ENCODE measurements at places on chromosomes 4 and X.

DNA sequence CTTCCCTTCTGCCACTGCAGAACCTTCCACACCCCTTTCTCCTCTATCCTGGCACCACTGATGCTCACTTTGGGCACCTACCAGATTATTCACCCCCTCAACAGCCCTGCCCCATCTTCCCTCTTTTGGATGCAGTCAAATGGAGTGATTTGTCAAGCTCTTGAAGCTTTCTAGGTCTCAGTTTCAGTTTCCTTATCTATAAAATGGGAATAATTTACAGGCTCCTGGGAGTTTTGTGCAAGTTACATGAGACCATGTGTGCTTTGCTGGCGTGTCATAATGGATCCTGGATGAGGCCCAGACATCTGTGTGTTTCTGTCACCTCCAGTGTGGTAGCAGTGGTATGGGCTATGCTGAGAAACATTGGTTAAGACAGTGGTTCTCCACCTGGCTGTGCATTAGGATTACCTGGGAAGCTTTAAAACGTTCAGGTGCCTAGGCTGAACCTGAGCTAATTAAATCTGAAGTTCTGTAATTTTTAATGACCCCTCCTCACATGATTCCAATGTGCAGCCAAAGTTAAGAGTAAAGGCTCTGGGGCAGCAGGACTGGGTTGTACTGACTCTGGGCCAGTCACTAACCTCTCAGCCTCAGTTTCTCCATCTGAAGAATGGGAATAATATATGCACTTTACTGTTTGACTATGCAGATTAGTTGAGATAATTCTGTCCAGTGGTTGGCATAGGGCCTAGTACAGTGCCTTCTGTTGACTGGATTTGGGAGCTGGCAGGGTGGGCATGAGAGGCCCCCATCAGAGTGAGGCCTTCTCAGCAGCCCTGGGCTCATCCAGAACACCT, 6.8 kb upstream of the MGST2 start:
- DNase-seq: no peak

DNA sequence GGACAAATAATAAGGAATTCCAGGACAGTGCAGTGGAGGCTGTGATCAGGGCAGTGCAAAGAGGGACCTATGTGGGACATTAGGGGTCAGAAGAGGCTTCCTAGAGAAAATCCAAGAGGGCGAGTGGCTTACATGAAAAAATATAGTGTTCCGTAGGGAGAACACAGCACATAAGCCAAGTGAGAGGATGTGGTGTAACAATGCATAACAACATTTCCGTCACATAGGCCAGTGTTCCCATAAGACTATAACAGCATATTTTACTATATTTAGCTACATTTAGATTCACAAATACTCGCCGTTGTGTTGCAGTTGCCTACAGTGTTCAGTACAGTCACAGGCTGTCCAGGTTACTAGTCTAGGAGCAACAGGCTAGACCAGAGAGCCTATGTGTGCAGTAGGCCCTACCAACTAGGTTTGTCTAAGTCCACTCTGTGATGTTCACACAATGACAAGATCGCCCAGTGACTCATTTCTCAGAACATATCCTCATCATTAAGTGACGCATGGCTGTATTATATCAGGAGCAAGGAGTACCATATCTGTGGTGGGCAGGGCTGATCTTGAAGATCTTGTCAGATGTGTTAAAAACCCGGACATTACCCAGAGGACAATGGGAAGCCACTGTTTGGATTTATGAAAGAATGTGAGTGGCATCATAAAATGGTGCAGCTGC, 74.0 kb upstream of the TBL1X start:
- DNase-seq: no peak

GRCh38 chr4:185213877-185214276, 4.5 kb downstream of the SNX25 start:
- no peak for DNase-seq

DNA sequence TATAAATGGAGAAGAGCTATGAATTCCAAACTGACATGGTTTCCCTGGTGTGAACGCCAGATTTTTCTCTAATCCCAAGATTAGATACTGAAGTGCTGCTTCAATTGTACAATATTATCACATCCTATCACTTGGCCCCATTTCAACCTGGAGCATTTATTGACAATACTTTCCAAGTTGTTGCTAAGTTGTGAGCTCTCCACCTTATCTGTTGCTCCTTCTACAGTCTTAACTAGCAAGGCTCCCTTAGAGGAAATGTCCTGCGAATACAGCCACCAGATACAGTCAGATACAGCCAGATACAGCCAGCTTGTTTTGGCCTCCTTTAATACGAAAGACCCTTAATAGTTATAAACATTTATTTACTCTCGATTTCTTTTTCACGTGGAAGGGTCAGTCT, 466.3 kb upstream of the FAM241A start:
- DNase-seq: no peak

- no peak for DNase-seq
Measured at GRCh38 chr4:123580981-123581664, 184.5 kb downstream of the SPRY1 start.

DNA sequence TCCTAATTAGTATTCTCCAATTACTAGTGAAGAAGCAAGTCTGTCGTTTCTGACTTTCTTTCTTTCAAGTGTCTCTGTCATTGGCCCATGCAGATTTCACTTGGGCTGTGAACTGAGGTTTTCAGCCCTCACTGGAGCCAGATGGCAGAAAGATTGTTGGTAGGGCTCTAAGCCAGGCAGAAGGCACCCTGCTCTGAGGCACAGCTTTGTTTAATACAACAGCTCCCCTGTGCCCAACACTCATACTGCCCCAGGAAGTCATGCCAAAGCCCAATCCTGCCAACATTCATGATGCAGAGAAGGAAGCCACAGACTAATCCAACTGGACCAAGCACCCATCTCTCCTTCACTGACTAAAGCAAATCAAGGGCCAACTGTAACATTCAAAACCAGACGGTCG, 117.1 kb upstream of the FRG1 start:
- no peak for DNase-seq

Measured in activated naive CD4-positive, alpha-beta T cell treated with anti-CD3 and anti-CD28 coated beads, Interleukin-2, amount 50 U/mL, for 16 hours (primary cell).